Stimulated activated naive B cell treated with anti-CD40 and anti-IgM and Interleukin-4, amounts not matched to agents 10 μg/mL and 1 μg/mL and 100 μg/mL, for 72 hours (primary cell): ENCODE measurements at places on chromosomes 16 and 17.
A peak's percentile ranks its signal among the peaks of the same experiment; 100 is the strongest.

GRCh38 chr16:89325861-89326471 is 108.5 kb downstream of the ZNF778 start:
- DNase-seq, result no peak

DNA sequence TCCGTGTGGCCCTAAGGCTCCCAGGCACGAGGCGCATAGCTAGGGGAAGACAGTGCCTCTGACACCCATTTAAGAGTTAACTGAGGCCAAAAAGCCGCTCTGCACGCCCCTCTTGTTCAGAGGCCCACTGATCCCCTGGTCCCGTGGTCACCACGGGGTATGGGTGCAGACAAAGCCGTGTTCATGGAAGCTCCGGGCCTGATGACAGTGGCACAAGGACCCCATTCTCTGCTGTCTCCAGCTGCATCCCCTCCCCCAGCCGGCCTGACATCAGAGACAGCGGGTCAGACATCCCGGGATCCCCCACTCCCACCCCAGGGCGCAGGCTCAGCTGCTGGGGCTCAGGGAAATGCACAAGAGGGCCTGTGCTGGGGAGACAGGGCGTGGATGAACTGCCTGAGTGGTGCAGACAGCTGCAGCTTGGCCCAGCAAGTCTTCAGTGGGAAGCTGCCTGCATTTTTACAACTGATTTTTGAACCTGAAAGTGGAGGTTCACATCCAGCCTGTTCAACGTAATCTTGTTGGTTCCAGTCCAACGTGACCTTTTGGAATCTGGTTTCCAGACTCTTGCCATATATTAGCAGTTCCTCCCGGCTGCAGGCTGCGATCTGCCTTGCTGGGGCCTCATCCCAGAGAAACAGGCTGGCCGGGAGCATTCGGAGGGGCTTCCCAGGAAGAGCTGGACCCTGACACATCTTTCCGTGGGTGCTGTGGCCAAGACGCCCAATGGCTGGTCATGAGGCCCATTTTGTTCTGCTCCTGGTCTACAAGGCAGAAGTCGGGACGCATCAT is 9.7 kb upstream of the BAHCC1 start:
- no peak for DNase-seq

DNA sequence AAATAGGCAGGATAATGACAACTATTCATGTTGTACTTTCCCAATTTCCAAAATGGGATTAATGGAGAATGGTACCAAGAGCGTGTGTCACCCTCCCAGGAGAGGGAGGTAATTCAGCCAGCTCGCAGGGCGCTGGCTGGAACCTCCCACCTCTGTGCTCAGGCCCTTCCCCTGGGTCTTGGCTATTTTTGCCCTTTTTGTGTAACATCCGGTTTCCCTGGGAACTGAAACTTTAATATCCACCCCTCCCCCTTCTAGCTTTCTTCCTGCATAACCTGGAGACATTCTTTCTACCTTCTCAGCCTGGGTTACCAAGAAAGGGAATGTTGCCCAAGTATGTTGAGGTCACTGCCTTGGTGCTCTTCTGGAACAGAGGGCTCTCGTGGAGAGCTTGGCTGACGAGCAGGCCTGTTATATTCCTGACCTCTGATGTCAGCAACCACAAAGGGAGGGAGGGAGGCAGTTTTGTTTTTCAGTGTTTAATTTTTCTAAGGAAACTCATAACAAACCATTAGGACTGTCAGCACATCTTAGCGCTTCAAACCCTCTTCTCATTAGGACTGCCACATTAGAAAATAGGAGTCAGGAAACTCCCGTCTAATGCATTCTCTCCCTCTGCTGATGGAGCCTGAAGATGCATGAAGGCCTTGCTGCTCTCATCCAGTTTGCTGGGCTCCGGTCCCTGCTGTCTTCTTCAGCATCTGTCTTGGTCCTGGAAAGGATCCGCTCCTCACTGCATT is 25.6 kb downstream of the ITGB3 start:
- peak; percentile 69 for DNase-seq

- no peak for DNase-seq
Observed at GRCh38 chr17:75013092-75013559, 656 bp downstream of the MRPL58 start.

DNA sequence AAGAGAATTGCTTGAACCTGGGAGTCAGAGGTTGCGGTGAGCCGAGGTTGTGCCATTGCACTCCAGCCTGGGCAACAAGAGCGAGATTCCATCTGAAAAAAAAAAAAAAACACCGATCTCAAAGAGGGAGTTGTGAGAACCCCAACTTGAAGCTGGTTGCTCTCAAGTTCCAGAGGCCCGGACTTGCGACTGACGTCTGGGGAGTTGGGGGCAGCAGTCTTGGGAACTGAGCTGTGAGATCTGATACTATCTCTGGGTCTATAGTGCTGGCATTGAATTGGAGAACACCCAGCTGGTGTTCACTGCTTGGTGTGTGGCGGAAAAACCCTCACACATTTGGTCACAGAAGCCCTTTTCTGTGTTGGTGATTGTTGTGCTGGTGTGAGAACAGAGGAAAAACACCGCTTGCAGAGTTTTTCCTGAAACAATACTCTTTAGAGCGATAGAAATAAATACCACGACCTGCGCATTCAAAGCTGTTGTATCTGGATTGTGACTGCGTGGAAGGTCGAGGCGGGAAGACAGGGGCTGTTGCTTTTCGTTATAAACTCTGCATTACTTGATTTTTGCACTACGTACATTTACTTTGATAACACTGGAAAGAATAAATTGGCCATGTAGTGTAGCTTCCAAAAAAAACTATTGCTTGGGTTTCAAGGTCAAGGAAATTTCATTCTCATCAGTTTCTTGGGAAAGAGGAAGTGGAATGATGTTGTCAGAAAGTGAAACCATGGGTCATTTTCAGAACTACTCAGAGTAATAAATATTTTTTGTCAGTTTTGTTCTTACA is 8.8 kb downstream of the SCIMP start:
- DNase-seq, result no peak

GRCh38 chr17:47712330-47713023 is 18.5 kb downstream of the TBKBP1 start:
- DNase-seq, result no peak

GRCh38 chr16:53282975-53283946 is 151.0 kb upstream of the RBL2 start:
- no peak for DNase-seq

- DNase-seq, result no peak
Observed at GRCh38 chr17:39671651-39672521, 3.6 kb downstream of the PNMT start.

GRCh38 chr17:51166987-51167931 is 1.0 kb downstream of the NME2 start:
- peak; percentile 65 for DNase-seq

GRCh38 chr17:700504-701094 is 14.0 kb downstream of the VPS53 start:
- no peak for DNase-seq

DNA sequence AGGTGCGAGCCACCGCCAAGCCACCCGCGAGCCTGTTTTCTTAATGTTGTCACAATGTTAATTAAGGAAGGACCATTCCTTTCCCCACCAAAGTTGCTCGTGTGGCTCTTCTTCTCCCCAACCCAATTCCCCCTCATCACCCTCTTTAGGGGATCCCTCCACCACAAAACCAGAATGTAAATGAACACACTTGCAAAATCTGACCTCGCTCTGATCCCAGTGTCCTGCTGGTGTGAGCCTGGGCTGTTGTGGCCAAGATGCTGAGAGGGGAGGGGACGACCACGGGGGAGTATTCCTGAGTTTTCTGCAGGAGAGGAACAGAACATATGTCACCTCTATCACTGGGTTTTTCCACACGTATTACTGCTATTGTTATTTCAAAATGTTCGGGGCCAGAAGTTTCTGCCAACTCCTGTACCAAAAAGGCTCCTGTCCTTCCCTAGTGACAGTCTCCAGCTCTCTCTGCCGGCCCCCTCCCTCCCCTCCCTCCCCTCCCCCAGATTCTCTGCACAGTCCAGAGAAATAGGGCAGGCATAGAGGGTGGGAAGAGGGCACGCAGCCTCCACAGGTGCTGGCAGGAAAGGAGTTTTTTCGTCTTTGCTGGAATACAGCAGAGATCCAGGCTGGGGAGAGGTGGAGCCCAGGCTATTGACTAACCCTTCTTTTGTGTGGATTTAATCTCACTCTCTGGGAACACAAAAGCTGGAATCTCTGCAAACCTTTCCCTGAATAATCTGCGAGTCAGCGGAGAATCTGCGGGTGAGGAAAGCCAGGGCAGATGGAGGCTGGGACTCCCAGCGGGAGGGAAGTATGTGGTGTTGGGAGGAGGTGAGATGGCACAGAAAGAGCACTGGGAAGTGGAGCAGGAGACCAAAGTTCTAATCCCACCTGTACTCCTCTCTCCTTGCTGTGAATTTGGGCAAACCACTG is 4.5 kb upstream of the CA4 start:
- no peak for DNase-seq

- no peak for DNase-seq
Observed at GRCh38 chr17:8732406-8733085, 12.1 kb downstream of the CCDC42 start.
